ENCODE measurements at places on chromosomes 5 and 9.

DNA sequence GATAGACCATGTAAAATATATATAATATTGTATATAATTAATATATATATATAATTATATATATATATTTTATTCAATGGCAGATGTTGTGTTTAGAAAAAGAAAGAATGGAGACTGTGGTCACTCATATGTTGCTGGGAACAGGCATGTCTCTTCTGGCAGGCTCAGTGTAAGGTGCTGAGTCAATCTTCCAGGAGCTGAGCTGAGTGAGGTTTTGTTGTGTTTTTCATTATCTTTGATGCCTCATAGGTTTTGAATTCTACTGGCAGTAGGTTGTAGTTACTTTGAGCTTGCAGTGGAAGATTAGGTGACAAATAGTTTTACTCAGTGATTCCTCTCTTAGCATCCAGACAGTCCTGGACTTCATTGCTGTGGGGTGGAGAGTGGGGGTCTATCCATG is 561.3 kb downstream of the IRX1 start:
- H3K27ac ChIP-seq, result no peak overlapping the region
- no peak overlapping the region for H3K4me3 ChIP-seq
- H3K27me3 ChIP-seq, result no peaks in the 10 kb centered on the region
- no peaks in the 10 kb centered on the region for H3K36me3 ChIP-seq
- no peaks in the 10 kb centered on the region for H3K4me1 ChIP-seq
- no peak for DNase-seq

- no peaks in the 10 kb centered on the region for H3K4me1 ChIP-seq
- H3K4me3 ChIP-seq, result no peak overlapping the region
- DNase-seq, result no peak
- H3K27me3 ChIP-seq, result peaks cover 5% of the 10 kb centered on the region
- H3K27ac ChIP-seq, result no peak overlapping the region
These were observed 106.3 kb downstream of the GDA start for GRCh38 chr9:72255569-72255968.

GRCh38 chr5:177325868-177326381 is 14.2 kb upstream of the MXD3 start:
- DNase-seq, result no peak
- H3K27ac ChIP-seq, result no peak overlapping the region
- H3K27me3 ChIP-seq, result no peaks in the 10 kb centered on the region
- no peaks in the 10 kb centered on the region for H3K4me1 ChIP-seq
- H3K36me3 ChIP-seq, result no peaks in the 10 kb centered on the region
- no peak overlapping the region for H3K4me3 ChIP-seq

DNA sequence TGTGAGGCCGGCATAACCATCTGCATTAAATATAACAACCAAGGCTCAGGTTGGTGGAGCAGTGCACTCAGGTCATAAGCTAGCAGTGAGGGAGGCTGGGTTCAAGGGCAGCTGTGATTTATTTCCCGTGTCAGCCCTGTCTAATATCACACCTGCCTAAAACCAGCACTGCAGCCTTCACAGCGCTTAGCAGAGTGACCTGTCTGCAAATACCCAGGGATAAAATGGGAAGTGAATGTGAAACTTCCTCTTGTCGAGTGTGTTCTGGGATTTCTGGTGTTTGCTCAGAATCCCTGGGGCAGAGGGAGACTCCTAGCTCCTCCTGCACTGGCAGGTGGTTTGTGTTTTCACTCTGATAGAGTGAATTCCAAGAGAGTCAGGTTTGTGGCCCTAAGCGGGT is 57.5 kb downstream of the ZNF510 start:
- H3K27me3 ChIP-seq, result no peaks in the 10 kb centered on the region
- H3K4me1 ChIP-seq, result no peaks in the 10 kb centered on the region
- no peak for DNase-seq
- no peaks in the 10 kb centered on the region for H3K36me3 ChIP-seq
- H3K27ac ChIP-seq, result no peak overlapping the region
- H3K4me3 ChIP-seq, result peak overlapping the region; percentile 51

- H3K27me3 ChIP-seq, result no peaks in the 10 kb centered on the region
- H3K4me3 ChIP-seq, result no peak overlapping the region
- no peak overlapping the region for H3K27ac ChIP-seq
- no peaks in the 10 kb centered on the region for H3K4me1 ChIP-seq
These were observed 25.6 kb downstream of the MELK start for GRCh38 chr9:36598273-36598672.

DNA sequence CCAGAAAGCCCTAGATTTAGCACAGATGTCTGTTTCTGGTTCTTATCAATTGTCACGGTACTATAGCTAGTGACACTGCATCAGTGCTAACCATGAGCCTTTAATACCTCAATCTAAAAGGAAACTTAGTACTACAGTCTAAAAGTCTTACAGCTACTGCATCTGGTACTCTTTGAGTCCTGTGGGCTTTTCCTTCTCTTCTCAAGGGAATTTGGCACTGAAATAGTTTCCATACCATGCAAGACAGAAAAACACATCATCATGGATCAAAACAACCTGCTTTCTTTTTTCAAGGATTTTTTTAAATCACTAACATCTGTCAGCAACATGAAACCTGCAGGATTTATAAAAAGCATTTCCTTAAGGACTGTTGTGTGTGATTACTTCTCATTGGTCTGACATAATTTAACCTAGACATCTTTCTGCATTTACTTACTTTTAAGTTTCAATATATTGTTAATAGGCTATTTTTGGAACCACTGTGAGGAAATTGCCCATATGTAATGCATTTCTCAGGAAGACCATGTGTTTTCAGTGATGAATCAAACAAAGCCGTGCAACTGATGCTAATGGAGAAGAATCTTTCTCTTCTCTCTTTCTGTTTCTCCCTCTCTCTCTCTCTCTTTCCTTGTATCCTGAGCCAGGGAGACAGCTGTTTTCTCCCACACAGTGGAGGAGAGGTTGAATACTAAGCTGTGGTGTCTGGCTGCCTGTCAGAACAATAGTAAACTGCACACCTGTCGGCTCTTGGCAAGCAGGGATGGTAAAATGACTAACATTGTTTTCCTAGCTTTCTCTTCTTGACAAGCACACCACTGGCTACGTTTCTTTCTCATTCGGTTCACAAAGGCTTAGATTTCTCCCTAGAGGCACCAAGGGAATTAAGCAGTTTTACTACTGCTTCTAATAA is 273.4 kb downstream of the CSNK1G3 start:
- H3K4me1 ChIP-seq, result no peaks in the 10 kb centered on the region
- no peaks in the 10 kb centered on the region for H3K36me3 ChIP-seq
- H3K27ac ChIP-seq, result no peak overlapping the region
- no peak overlapping the region for H3K4me3 ChIP-seq
- no peak for DNase-seq

GRCh38 chr5:132013006-132013689 is 1.7 kb upstream of the ACSL6 start:
- no peak overlapping the region for H3K4me3 ChIP-seq
- no peaks in the 10 kb centered on the region for H3K27me3 ChIP-seq
- no peak overlapping the region for H3K27ac ChIP-seq
- no peaks in the 10 kb centered on the region for H3K36me3 ChIP-seq

DNA sequence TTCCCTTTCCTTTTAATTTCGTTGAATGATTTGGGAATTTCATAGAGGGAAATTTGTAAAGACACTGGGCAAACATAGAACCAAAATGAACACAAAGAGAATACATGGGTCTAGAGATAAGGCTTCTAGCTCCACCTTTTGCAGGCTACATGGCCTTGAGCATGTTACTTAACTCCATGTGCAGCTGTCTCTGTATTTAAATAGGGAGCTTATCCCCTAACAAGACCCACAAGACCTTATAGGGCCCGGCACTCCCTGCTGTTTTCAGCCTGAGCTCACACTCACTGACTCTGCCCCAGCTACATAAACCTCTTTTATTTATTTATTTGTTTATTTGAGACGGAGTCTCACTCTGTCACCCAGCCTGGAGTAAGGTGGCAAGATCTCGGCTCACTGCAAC is 30.6 kb upstream of the TLE1 start:
- H3K27me3 ChIP-seq, result no peaks in the 10 kb centered on the region
- no peaks in the 10 kb centered on the region for H3K4me1 ChIP-seq
- no peak overlapping the region for H3K27ac ChIP-seq
- no peak for DNase-seq
- no peaks in the 10 kb centered on the region for H3K36me3 ChIP-seq

- no peaks in the 10 kb centered on the region for H3K36me3 ChIP-seq
- H3K27me3 ChIP-seq, result no peaks in the 10 kb centered on the region
These were observed 518.1 kb downstream of the AGTPBP1 start for GRCh38 chr9:85223506-85224125.

GRCh38 chr5:157473383-157474320 is 13.6 kb downstream of the NIPAL4 start:
- no peaks in the 10 kb centered on the region for H3K27me3 ChIP-seq
- no peak overlapping the region for H3K27ac ChIP-seq
- no peak overlapping the region for H3K4me3 ChIP-seq

- H3K4me1 ChIP-seq, result no peaks in the 10 kb centered on the region
- H3K36me3 ChIP-seq, result no peaks in the 10 kb centered on the region
- H3K4me3 ChIP-seq, result no peak overlapping the region
- no peaks in the 10 kb centered on the region for H3K27me3 ChIP-seq
These were observed 56.1 kb upstream of the NRARP start for GRCh38 chr9:137358126-137358525.

GRCh38 chr5:38265546-38266179 is 7.3 kb downstream of the EGFLAM start:
- H3K27ac ChIP-seq, result no peak overlapping the region
- H3K4me3 ChIP-seq, result no peak overlapping the region
- no peak for DNase-seq
- no peaks in the 10 kb centered on the region for H3K4me1 ChIP-seq
- H3K27me3 ChIP-seq, result peaks cover 7% of the 10 kb centered on the region

- no peaks in the 10 kb centered on the region for H3K27me3 ChIP-seq
- no peak overlapping the region for H3K4me3 ChIP-seq
- H3K36me3 ChIP-seq, result no peaks in the 10 kb centered on the region
- H3K27ac ChIP-seq, result no peak overlapping the region
These were observed 148.3 kb upstream of the SLC24A2 start for GRCh38 chr9:19937121-19937520.

GRCh38 chr5:65808818-65809217 is 86.8 kb downstream of the NLN start:
- no peak overlapping the region for H3K27ac ChIP-seq
- H3K4me1 ChIP-seq, result no peaks in the 10 kb centered on the region
- no peak for DNase-seq
- no peak overlapping the region for H3K4me3 ChIP-seq

GRCh38 chr5:160269017-160269416 is 39.7 kb downstream of the FABP6 start:
- H3K36me3 ChIP-seq, result no peaks in the 10 kb centered on the region
- peaks cover 15% of the 10 kb centered on the region for H3K4me1 ChIP-seq
- DNase-seq, result peak; percentile 95
- no peaks in the 10 kb centered on the region for H3K27me3 ChIP-seq
- H3K4me3 ChIP-seq, result no peak overlapping the region

DNA sequence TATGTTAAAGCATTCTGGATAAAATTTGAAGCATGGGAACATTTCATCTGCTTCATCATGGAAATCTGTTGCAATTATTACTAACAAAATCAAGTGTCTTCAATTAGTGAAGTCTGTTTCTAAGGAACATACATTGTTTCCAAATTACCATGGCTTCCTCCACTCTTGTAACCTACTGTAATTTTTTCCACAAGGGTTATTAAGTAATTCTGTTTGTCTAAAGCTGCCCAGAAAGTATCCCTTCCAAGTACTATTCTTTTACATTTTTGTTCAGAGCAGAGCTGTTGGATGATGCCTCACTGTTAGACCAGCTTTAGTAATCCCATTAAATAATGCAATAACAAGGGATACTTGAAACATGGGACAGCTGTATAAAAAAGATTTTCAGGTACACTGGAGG is 483.5 kb upstream of the CD180 start:
- H3K27me3 ChIP-seq, result no peaks in the 10 kb centered on the region
- no peak overlapping the region for H3K4me3 ChIP-seq
- no peaks in the 10 kb centered on the region for H3K4me1 ChIP-seq
- H3K27ac ChIP-seq, result peak overlapping the region; percentile 8
- no peaks in the 10 kb centered on the region for H3K36me3 ChIP-seq

- no peaks in the 10 kb centered on the region for H3K4me1 ChIP-seq
- no peaks in the 10 kb centered on the region for H3K36me3 ChIP-seq
- peak overlapping the region; percentile 49 for H3K4me3 ChIP-seq
- DNase-seq, result no peak
These were observed 655 bp downstream of the GRIN1 start for GRCh38 chr9:137139468-137140150.

GRCh38 chr5:29016067-29016466 is 1977.7 kb upstream of the CDH9 start:
- no peak for DNase-seq
- no peaks in the 10 kb centered on the region for H3K27me3 ChIP-seq
- no peaks in the 10 kb centered on the region for H3K36me3 ChIP-seq

DNA sequence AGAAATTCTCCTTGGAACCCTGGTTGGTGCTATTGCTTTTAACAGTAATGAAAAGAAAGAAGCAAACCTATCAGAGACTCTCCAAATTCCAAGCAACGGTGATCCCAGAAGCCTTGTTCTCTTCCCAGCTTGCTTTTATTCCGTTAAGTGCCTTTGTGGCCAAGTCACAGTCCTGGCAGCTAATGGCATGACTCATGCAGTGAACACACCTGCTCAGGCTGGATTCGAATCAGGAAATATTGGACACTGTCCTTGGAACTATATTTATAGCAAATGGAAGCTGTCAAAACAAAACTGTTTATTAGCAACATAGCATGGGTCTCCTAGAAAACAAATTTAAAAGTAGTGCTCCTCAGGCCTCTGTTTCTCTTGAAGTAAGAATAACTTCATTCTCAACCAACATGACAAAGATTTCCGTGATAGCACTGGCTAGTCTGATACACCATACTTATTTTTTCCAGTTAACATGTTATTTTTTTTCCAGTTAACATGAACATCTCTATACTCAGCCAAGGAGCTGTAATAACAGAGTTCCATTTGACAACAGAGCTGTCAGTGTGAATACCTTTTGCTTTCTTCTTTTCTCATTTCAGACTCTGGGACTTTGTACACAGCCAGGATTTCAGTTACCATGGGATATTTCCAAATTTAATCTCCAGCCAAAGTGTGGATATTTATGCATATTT is 502.4 kb downstream of the GADD45G start:
- H3K27ac ChIP-seq, result peak overlapping the region; percentile 72
- H3K27me3 ChIP-seq, result no peaks in the 10 kb centered on the region
- H3K4me1 ChIP-seq, result no peaks in the 10 kb centered on the region
- no peak overlapping the region for H3K4me3 ChIP-seq
- H3K36me3 ChIP-seq, result no peaks in the 10 kb centered on the region

- no peaks in the 10 kb centered on the region for H3K4me1 ChIP-seq
- no peak overlapping the region for H3K27ac ChIP-seq
- DNase-seq, result peak; percentile 27
- no peaks in the 10 kb centered on the region for H3K27me3 ChIP-seq
- no peaks in the 10 kb centered on the region for H3K36me3 ChIP-seq
These were observed 249.0 kb upstream of the WWC1 start for GRCh38 chr5:168042284-168043068.

GRCh38 chr9:105503881-105504280 is 54.0 kb upstream of the FKTN start:
- H3K4me3 ChIP-seq, result no peak overlapping the region
- H3K36me3 ChIP-seq, result no peaks in the 10 kb centered on the region
- no peaks in the 10 kb centered on the region for H3K4me1 ChIP-seq

DNA sequence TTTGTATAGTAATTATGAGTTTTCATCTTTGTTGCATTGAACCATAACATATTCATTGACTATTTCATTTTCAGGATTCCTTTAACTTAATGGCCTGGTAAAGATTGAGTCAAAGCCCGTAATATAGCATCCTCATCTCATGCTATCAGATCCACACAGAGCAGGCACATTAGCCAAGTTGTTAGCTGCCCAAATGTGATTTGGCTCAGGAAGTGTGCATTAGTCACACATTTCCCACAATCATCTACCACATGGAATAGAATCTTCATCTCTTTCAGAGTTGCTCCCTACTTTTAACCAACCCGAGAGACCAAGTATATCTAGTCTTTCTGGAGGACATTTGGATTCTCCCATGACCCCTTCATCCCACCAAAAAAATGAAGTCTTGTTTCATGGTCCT is 481.0 kb upstream of the PTGER4 start:
- no peak overlapping the region for H3K27ac ChIP-seq
- no peak overlapping the region for H3K4me3 ChIP-seq
- no peaks in the 10 kb centered on the region for H3K4me1 ChIP-seq
- H3K36me3 ChIP-seq, result no peaks in the 10 kb centered on the region
- no peak for DNase-seq

Measured in breast epithelium (tissue), 4 donors.